Stimulated activated CD4-positive, alpha-beta T cell treated with anti-CD3 and anti-CD28 coated beads, Interleukin-1b, Interleukin-23, amount 100 ng/mL, for 1 hour (primary cell): ENCODE measurements at places on chromosomes 1 and 21.

DNA sequence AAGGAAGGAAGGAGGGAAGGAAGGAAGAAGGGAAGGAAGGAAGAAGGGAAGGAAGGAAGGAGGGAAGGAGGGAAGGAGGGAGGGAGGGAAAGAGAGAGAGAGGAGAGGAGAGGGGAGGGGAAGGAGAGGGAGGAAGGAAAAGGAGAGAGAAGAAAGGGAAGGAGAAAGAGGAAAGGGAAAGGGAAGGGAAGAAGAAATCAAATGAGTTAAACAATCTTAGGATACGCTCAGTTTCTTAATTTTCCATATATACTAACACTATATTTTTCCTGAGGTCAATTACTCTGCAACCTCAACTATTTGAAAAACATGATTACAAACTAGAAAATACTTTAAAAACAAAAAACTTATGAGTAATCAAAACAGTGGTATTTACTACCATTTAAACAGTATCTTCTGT is 53.3 kb downstream of the SPATA6 start:
- DNase-seq, result no peak

DNA sequence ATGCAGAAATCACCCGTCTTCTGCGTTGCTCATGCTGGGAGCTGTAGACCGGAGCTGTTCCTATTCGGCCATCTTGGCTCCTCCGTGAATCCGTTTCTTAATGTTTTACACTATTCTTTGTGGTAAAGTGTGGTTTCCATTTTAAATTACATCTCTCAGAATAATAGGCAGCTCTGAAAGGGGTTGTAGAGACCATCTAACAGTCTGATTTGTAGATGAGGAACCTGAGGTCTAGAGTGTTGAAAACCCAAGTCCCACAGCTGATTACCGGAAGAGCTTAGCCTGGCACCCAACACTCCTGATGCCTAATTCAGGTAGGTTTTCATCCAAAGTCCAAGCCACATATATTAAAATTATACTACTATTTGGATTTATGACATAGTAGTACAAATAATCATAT is 144.0 kb downstream of the LEPR start:
- no peak for DNase-seq

- DNase-seq, result no peak
Measured at GRCh38 chr1:3281735-3282134, 172.7 kb upstream of the ARHGEF16 start.

DNA sequence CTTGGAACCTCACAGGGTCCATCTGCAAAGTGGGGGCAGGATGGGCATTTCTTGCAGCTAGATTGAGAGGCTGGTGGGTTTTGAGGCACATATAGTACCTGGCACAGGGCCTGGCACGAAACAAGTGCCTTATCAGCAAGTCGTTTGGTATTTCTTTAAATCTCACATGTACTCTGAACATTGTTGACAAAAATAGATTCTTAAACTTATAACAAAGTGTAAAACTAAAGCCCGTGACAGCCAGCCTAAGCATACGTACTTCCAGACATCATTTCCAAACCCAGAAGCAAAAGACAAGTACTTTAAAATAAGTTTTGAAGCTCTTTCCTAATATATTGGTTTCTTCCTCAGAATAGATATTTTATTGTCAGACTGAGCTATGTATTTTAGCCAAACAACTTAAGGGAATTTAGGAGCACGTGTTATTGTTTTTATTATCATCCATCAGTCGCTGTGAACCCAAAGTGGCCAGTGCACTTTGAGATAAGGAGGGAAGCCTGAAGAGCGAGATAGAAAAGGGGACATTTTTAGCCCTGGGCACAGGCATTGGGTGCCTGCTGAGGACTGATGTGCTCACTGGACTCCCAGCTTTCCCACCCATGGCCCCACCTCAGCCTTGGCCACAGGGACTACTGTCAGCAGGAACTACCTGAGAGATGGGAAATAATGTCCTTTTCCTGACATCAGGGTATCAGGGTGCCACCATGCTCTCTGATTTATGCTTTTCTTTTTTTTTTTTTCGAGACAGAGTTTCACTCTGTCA is 3.0 kb downstream of the FBLIM1 start:
- no peak for DNase-seq

DNA sequence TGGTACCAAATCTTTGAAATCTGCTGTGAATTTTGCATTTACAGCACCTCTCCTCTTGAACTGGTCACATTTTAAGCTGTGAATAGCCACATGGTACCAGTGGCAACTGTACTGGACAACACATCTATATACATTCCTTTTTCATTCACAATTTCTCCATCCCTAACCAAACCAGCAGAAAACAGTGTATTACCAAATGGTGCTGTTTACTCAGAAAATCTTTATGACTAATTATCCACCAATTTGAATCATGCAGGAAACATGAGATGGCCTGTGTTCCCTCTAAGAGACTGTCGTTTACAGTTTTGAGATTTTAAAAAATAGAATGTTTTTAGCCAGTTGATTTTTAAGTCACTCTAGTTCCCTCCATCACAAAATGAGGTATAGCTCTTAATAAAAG is 17.6 kb upstream of the CCT8 start:
- DNase-seq, result no peak

- DNase-seq, result no peak
Measured at GRCh38 chr1:115182012-115182715, 92.9 kb upstream of the TSPAN2 start.

- DNase-seq, result no peak
Measured at GRCh38 chr1:45640293-45640692, 16.4 kb upstream of the CCDC17 start.

DNA sequence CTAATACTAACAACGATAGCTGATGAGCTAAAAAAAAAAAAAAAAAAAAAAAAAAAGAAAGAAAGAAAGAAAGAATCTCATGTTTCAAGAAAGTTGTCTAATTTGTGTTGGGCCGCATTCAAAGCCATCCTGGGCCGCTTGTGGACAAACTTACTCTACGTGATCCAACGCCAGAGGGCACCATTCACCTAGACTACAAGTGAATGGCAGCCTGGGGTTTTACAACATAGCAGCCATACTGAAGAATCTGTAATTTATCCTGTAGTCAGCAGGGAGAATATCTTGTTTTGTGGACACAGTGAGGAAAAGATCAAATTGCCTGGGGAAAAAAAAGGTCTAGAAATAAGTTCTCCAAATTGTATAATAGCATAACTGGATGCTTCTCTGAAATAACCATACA is 47.0 kb downstream of the CYP2J2 start:
- no peak for DNase-seq

GRCh38 chr21:25103500-25104207 is 503.6 kb downstream of the MRPL39 start:
- no peak for DNase-seq

DNA sequence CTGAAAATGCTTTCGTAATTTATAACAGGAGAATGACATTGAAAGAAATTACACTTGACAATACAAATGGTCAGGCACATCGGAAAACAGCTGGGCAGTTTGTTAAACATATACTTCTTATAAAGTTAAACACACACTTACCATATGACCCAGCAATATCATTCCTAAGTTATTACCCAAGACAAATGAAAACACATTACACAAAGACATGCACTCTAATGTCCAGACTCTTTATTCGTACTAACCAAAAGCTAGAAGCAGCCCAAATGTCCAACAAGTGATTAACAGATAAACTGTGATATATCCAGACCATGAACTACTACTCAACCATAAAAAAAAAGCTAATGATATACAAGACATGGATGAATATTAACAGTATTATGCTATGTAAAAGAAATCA is 8.5 kb downstream of the AKT3 start:
- no peak for DNase-seq

DNA sequence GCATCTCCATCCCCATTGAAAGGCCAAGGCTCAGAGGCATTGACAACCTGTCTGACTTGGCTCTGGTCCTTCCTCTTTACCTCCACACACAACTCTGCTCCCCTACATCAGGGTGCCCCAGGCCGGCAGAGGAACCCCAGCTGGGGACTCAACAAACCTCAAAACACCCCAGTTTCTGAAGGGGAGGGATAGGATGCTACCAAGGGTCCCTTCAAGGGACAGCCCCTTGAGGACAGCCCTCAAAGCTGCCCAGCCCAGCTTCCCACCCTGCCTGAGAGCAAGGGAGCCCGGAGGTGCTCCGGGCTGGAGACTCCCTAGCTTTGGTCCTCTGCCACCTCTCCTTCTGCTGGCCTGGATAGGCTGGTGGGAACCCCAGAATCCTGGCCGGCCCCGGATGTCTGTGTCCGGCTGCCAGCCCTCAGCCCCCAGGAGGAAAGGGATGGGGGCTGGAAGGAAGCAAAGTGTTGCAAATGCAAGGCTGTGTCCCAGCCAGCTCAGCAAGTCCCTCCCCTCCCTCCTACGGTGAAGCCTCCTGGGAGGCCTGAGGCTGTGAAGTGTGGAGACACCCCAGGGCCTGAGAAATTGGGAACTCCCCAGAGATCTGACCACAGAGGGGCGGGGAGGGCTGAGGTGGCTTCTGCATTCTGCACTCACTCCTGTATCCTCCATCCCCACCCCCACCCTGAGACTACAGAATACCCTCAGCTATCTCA is 1.1 kb upstream of the MARCKSL1 start:
- no peak for DNase-seq

- no peak for DNase-seq
Measured at GRCh38 chr1:197466813-197467212, 198.8 kb downstream of the CRB1 start.

DNA sequence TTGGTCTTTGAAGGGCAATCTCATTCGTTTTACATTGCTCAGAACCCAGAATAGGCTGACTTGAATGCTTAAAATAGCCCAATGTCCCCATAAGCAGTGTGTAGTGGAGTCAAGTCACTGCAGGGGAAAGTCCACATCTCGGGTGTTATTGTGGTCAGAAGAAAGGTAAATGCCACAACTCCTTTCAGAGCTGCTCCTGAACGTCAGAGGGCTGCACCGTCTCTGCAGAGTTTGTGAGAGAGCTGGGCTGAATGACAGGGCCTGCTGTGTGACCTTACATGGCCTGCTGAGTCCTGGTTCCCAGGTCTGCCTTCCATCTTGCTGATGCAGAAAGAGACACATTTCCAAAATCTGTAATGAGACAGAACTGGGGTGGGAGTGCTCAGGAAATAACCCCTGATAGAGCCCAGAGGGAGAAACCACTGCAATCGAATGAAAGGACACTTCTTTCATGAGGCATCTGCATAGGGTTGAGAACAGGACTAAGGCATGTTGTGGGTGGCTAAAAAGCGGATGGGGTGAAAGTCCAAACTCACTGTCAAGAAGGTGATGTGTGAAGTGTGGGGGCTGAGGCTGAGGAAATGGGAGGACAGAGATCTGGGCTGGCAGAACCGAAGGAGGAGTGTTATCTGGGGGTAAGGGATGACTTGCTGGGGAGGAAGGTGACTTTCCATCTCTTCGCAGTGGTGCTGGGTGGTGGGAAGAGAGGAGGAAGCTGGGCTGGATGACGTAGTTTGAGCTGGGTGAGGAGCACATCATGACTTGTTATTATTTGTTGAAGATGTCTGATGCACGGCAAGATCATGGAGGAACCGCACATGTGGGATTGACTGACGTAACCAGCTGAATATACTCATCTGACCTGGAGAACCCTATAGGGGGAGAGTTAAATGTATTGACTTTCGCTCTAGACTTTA is 33.7 kb downstream of the XCL2 start:
- no peak for DNase-seq

GRCh38 chr21:45164124-45164511 is 89.7 kb downstream of the ADARB1 start:
- DNase-seq, result no peak

DNA sequence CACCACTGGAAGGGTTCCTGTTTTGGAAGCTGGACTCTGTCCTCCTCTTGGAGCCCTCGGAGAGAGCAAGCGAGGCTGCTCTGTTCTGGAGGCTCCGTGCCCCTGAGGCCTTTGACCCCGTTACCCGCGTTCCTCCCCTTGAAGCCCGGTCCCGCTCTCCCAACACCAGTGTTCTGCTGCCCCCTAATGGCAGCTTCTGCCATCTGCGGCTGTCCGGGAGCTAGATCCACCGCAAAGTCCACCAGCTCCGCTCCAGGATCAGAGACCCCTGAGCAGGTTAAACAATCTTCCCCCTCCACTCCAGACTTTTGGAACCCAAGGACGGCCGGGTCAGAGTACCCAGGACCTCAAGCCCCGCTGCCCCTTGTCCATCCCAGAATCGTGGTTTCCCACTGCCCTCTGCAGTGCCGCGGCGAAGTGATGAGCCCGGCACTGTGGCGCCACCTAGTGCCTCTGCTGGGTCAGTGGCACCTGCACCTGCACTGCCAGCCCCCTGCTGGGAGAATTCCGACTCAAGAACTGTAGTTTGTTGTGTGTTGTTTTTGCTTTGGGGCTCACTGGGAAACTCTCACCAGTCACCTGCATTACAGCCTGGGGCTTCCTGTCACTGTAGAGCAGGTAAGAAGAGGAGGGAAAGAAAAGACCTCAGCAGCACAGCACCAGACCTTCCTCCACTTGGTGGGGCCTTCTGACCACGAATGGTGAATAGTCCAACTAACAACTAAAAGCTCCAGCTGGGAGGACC is 63.5 kb upstream of the NFASC start:
- DNase-seq, result peak; percentile 51

GRCh38 chr1:206955476-206956451 is 9.5 kb upstream of the PIGR start:
- no peak for DNase-seq

- DNase-seq, result no peak
Measured at GRCh38 chr1:231194476-231194842, 32.6 kb downstream of the TRIM67 start.

- DNase-seq, result no peak
Measured at GRCh38 chr21:21955204-21955603, 957.0 kb downstream of the NCAM2 start.

DNA sequence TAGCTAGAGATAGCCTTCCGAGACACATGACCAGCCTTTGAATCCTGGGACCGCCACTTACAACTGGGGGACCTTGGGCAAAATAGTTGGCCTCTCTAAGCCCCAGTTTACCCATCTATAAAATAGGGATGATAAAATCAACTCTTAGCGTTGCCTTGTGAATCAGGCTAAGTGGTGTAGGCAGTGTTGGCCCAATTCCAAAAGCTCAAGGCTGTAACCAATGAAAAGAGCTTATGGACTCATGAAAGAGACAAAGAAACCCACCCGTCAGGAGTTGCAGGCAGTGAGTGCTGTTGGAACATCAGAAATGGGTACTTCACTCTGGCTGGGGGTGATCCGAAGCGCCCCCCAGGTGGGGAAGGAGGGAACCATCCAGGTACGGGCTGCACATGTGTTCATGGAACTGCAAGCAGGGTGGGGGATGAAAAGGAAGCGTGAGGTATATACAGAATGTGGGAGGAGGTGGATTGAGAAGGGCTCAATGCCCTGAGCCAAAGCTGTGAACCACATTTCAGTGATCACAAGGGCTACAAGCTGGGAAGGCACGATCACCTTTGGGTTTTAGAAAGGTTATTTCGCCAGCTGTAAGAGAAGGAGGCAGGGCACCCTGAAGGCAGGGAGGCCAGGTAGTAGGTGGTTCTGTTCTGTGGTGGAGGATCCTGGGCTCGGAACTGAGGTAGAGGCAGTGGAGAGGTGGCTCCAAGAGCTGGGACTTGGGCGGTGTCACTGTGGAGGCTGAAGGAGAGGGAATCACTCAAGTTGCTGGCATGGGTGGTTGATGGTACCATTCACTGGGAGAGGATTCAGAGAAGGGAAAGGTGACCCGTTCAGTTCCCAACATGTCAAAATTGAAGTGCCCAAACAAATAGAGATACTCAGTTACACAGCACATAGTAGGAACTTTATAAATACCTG is 11.4 kb upstream of the KIAA1614 start:
- no peak for DNase-seq

GRCh38 chr1:76281306-76281705 is 206.8 kb downstream of the ST6GALNAC3 start:
- no peak for DNase-seq

GRCh38 chr1:46001081-46001785 is 131.2 kb downstream of the PIK3R3 start:
- no peak for DNase-seq

- no peak for DNase-seq
Measured at GRCh38 chr1:246219508-246220030, 287.5 kb downstream of the SMYD3 start.

- no peak for DNase-seq
Measured at GRCh38 chr1:153567621-153568366, 2.1 kb upstream of the S100A2 start.
